CD4-positive, alpha-beta T cell treated with Interleukin-6 for 4 hours (primary cell): ENCODE measurements at places on chromosomes 6 and 20.

DNA sequence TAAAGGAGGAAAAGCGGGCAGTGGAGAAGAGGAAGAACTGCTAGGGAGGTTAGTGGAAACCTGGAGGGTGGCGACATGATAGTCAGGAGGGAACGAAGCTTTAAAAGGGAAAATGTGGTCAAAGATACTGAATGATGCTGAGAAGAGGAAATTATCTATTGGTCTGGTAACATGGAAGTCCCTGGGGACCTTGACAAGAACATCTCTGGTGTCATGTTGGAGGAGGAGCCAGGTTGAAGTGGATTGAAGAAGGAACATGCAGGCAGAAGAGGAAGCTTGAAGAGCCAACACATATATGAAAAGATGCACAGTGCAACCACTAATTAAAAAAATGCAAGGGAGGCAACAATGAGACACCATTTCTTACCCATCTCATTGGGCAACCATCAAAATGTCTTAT, 251.9 kb upstream of the RNF24 start:
- DNase-seq: no peak

GRCh38 chr6:42086046-42087035, 36.0 kb downstream of the TAF8 start:
- no peak for DNase-seq

- no peak for DNase-seq
Observed at GRCh38 chr6:122393351-122393896, 6.0 kb upstream of the HSF2 start.

DNA sequence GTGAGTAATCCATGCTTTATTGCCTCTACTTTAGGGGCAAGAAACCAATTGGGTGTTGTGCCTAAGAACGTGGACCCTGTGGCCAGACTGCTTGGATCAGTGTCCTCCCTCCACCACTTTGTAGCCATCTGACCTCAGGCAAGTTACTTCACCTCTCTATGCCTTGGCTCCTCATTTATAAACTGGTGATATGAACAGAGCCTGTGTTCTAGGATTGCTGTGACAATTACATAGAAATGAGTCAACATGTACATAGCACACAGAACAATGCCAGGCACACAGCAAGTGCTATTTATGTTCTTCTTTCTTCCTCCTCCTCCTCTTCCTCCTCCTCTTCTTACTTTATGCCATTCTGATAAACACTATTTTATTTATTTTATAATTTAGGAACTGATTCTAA, 339.4 kb downstream of the CD83 start:
- no peak for DNase-seq

- no peak for DNase-seq
Observed at GRCh38 chr20:43383026-43383795, 74.5 kb upstream of the SRSF6 start.
